ENCODE measurements at places on chromosomes 3 and 15.

GRCh38 chr3:132720228-132720627, 2.0 kb downstream of the NPHP3 start:
- no peak for DNase-seq

- no peak for DNase-seq
Observed at GRCh38 chr3:154307363-154307762, 16.9 kb downstream of the DHX36 start.

GRCh38 chr15:92942706-92943105, 42.6 kb downstream of the CHD2 start:
- DNase-seq: no peak

DNA sequence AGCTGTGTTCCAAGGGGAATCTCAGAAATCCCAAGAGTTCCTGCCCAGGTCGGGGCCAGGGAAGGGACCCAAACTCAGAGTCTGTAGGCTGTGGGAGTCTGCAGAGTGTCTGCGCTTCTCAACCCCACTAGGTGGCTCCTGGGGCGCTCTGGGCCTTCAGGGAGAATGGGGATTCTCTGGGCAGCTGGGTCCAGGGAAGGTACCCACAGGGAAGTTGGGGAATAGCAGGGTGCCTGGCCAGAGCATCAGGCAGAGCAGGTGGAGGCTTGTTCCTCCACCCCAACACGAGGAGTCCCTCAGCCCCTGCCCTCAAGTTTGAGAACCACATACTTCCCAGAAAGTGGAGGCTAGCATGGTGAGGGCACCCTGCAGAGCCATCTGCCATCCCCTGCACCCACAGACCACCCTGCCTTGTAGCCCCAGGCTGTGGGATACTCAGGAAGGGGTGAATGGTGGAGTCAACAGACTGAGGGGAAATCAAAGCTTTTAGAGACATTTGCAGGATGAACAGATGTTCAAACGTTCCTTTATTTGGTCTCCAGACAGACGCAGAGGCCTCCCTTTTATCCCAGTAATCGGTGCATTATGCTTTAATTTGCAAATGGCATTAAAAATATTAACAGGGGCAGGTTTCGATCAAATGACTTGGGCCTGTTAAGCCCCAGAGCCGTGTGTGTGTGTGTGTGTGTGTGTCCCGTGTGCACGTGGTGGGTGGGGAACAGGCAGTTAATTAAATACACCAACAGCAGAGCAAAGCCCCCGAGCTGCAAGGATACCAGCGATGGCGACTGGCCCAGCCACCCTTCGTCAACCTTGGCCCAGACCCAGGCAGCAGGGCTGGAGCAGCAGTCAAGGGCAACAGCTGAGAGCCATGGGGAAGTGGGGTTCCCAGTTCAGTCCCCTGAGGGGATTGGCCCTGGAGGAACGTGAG, 57.7 kb downstream of the DNAJB8 start:
- DNase-seq: no peak

- DNase-seq: no peak
Observed at GRCh38 chr15:74468341-74469032, 7.5 kb upstream of the UBL7 start.

DNA sequence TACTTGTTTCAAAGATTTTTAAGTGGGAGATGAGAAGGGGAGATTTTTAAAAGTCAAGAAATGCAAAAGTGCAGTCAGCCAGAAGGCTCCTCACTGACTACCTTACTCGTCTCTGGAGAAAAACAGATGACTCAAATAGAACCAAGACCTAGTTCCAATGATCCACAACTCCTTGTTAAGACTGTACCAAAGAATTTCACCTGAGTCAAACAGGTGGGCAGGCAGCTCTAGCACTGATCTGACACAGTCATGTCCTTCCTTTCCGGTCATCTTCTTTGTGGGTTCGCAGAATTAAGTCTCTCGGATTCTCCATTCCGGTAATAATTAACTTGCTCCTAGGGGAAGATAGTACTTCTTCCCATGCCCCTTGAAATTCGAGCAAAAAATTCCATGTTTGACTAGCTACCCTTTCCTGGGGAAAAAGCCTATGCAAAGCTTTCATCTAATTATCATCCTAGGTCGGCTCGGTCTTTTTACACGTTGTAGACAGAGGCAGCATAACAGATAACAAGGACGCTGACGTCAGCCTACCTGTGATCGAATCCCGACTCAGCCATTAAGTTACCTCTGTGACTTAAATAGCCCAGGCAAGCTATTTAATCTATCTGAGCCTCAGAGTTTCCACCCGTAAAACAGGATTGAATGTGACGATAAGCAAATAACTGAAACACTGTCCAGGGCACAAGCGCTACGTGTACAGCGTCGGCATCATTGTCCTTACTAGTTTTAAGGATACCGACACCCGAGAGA, 758 bp downstream of the SELENOK start:
- DNase-seq: peak; percentile 44

- no peak for DNase-seq
Observed at GRCh38 chr15:32029409-32029861, 880 bp upstream of the CHRNA7 start.

GRCh38 chr3:149382101-149382467, 4.6 kb upstream of the TM4SF1 start:
- DNase-seq: no peak

DNA sequence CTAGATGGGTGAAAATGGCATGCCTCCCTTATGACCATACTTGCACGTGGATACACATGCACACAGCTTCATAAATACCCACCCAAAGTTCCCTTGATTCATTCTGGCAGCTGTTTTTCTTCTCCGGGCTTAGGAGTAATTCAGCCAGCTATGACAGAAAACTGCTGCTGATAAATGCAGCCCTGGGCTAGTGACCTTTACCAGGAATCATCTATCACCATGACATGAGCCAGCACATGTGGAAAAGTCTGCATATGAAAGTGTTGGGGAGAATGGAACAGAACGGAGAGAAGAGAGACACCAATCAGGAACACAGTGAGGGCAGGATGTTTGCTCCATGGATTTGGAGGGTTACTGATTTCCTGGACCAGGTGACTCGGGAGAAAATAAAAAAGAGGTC, 706.3 kb downstream of the PDCD6IP start:
- no peak for DNase-seq

DNA sequence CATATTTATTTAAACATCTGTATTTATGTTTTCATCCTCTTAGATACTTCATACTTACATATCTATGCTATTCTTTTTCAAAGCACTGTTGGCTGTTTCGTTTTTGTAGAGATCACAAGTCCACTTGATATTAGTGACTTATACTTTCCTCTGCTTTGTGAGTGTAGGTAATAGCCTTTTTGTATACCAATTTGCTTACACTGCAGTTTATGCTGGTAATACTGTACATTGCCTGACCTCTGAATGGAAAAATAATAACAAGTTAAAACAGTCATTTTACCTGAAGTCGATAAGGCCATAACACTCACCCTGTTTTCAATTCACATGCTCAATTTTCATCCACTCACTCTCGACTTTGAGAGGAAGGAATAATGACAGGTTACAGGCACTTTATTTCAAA, 89.9 kb upstream of the NANOGP8 start:
- no peak for DNase-seq

- peak; percentile 48 for DNase-seq
Observed at GRCh38 chr3:46369675-46370132, 1.0 kb upstream of the CCR5 start.

DNA sequence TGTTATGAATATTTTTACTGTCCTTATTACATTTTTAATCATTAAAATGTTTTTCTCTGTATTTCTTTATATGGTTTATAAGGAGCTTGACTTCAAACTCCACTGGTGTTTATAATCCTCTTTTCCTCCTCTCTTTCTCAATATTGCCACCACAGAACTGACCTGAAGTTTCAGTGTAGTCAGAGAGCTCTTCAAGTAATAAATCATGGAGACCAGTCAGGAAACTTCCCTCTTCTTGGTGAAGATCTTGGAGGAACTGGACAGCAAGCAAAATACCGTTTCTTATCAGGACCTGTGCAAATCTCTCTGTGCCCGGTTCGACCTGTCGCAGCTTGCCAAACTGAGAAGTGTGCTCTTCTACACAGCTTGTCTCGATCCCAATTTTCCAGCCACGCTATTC, 23.8 kb downstream of the MINAR1 start:
- DNase-seq: no peak

DNA sequence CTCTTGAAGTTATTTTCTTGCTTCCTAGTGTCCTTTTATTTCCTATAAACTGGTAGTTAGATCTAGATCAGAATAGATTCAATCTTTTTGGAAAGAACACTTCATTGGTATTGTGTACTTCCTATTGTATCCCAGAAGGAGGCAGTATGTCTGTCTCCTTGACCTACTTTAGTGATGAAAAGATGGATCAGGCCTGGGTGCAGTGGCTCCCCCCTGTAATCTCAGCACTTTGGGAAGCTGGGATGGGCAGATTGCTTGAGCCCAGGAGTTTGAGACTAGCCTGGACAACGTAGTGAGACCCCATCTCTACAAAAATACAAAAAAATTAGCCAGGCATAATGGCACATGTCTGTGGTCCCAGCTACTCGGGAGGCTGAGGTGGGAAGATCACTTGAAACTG, 12.0 kb downstream of the BSN start:
- no peak for DNase-seq

DNA sequence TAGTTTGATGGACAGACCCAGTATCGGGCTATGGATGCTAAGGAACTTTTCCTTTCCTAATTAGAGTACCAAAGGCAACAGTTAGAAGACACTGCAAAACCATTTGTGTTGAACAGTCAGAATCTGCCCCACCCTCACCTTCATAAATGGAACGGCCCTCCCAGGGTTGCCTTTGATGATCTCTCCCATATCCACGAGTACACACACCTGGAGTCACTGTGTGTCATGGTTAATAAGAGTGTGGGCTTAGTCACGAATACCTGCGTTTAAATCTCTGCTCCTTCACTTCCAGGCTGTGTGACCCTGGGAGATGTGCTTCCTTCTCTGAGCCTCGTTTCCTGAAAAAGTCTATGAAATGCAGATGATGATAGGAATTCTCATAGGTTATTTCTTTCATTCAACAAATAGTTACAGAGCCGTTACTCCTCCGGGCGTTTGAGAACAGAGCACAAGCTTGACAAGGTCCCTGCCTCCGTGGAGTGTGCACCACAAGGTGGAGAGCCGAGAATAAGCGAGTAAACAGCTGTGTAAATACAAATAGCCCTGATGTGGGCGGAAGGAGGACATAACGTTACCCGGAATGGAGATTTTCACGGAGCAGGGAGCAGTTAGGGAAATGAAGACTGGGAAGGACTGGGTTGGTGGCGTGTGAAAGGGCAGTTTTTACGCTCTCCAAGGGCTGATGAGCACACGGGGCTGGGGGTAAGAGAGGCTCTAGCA, 6.7 kb downstream of the SLC51A start:
- no peak for DNase-seq

DNA sequence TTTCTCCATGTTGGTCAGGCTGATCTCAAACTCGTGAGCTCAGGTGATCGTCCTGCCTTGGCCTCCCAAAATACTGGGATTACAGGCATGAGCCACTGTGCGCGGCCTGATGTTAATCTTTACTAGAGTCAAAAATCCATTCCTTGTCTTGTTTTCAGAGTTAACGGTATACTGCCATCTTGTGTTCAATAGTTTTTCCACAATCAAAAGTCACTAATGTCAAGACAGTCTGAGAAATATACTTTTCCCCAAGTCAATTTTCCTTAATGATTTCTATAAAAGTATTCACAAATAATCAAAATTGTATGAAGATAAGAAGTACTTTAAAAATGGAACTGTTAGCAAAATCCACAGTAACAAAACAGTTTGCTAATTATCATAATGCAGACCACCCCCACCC, 8.5 kb downstream of the CRBN start:
- no peak for DNase-seq

GRCh38 chr3:58072052-58072762, 64.0 kb downstream of the FLNB start:
- no peak for DNase-seq

DNA sequence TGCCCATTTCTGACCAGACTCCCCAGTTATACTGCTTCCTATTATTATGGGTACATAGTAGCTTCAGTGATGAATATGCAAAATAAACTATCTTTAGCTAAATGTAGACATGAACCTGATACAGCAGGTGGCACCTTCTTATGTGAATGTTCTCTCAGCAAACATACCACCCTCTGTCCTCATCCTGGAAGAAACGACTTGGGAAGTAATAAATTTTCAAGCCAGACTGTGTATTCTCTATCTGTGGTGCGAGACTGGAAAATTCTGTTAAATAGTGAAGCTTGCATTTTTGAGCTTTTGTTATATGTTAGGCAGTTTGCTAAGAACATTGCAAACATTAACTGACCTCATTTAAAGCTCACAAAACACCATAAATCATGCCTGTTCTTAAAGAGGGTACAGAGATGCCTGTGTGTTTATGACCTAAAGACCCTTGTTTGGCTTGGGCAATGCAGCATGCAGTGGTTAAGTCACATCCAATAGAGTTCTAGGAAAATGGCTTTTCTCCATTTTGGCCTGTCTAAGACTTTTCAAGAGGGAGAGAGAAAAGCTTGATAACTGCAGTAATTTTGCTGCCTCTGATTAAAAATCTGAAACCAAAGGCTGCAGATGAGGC, 287.1 kb downstream of the NEK10 start:
- DNase-seq: no peak

- no peak for DNase-seq
Observed at GRCh38 chr15:64389036-64389435, 1.4 kb downstream of the TRIP4 start.

DNA sequence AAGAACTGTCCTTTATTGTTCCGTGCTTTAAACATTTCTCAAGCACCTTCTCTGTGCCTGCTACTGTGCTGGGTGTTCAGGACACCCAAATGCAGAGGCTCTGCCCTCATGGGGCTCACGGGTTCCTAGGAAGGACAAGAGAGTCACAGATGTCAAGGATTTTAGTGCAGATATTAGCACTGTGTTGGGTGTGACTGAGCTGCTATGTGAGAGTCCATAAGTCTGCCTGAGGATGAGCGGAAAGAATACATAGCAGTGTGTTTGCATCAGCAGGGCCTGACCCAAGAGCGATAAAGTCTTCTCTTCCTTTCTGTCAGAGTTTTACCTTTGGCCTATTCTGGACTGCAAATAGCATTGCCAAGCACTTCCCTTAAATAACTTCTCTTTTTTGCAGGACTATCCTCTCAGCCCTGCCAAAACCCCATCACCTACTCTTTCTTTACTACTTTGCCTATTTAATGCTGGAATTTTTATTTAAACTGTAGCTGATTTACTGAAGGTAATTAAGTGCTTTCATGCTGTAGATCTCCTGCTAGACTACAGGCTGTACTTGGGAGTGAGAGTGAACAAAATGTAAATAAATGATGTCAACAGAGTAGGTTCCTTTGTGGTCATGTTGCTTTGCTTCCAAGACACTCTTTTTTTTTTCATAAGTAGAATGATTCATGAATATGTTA, 459.4 kb upstream of the TPRG1 start:
- no peak for DNase-seq

- no peak for DNase-seq
Observed at GRCh38 chr15:27545494-27546255, 553.4 kb downstream of the OCA2 start.

GRCh38 chr3:11452885-11453847, 181.0 kb downstream of the ATG7 start:
- no peak for DNase-seq

DNA sequence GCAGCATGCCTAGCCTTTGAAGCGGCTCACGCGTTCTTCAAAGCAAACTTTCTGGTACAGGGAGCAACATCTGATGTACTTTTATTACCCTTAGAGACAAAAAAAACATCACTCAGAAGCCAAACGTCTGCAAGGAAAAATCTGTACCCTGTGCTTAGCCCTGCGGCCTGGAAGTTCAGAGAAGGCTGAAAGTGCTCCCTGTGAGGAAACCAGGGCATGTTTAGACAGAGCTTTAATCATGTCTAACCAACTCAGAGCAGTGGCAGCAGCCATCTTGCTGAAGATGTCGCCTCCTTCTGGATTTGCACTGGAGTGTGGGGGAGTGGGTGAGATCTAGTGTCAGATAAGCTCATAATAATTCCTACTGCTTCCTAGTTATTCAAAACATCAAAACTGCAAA, 170.4 kb downstream of the P3H2 start:
- no peak for DNase-seq

All from activated T-helper 2 cell treated with anti-CD3 and anti-CD28 coated beads, Interferon-gamma antibody, Interleukin-2, Interleukin-4, amounts not matched to agents 10 μg/mL and 5 μg/mL and 100 μg/mL, durations not matched to agents 14 hours and 24 hours and 36 hours (primary cell).